ENCODE measurements at places on chromosomes 12 and 14.

DNA sequence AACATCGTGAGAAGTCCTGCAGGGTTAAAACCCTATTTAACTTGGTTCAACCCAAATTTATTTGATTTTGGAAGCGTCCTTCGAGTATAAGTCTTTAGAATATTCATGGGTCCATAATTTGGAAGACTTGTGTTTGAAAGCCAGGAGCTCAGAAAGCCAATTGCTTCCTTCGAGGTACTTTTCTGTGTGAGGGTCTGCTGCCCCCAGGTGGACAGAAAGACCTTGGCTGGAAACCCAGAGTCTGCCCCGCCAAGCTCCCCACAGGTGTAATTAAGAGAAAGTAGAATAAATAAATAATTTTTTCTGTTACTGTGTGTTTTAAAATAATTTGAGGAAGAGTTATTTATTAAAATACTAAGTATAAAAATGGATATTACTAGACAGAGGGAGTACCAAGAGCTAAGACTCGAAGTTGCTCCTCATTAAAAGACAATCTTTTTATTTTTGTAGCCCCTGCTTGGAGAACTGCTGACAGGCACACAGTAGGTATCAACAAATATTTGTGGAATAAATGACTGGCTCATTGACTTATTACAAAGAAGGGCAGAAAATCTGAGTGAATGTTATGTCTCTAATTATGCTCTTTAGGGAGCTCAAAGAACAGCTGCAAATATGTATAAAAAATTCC lies 105.8 kb downstream of the PAH start:
- DNase-seq: no peak

DNA sequence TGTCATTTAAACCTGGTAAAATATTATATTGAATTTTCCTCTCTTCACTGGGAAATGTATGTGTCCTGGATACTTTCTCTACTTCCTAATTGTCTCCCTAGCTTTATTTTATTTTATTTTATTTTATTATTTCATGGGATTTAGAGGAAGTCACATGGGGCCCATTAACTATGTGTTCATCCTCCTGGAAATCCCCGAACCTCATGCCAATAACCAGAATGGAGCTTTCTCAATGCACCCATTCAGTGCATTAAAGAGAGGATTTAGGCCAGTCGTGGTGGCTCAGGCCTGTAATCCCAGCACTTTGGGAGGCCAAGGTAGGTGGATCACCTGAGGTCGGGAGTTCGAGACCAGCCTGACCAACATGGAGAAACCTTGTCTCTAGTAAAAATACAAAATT lies 1.3 kb upstream of the RPGRIP1 start:
- DNase-seq: no peak

DNA sequence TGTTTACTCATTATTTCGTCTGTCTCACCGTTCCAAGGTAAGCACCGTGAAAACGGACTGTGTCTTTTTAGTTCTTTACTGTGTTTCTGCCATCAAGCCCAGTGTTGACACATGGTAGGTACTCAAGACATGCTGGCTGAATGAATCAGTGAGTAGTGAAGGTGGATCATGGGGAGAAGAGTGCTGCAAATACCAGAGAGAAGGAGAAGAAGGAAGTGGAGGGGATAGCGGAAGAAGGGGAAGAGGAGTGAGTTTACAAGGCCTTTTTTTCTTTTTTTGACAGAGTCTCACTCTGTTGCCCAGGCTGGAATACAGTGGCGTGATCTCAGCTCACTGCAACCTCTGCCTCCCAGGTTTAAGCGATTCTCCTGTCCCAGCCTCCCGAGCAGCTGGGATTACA lies 54.6 kb downstream of the ETV6 start:
- no peak for DNase-seq

DNA sequence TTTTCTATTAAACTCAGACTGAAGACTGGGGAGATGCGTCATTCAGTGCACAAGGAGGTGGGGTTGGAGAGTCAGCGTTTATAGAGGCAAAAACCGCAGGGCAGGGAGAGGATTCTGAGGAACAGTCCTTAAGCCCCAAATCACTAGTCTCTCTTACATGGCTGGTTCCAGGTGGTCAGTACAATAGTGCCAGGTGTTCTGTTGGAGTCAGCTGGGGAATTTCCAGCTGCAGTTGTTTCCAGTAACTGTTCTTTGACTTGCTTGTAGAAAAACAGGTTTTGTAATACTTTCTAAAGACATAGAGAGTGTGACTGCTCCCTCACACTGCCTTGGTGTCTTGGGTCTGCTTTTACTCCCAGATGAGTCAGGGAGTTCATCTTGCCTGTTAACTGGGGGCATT lies 192.2 kb downstream of the TMTC3 start:
- no peak for DNase-seq

DNA sequence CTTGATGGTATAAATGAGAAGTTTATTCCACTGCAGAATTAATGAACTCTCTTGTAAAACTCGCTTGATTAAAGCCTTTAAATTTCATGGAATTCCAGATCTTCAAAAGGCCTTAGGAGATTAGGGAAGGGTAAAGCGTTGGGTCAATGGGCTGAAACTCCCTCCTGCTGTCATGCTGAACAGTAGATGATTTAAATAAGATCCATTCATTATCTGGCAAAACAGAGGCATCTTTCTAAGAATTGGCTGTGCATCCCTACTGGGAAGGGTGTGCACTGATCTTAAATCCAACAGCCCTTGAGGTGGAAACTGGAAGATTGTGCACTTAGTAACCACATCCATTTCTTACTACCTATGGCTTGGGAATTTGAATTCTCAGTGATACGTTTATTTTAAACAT lies 56.0 kb downstream of the PLCZ1 start:
- no peak for DNase-seq

Data from stimulated activated CD4-positive, alpha-beta T cell treated with anti-CD3 and anti-CD28 coated beads, Interleukin-2, amount 100 ng/mL, for 4 hours (primary cell).